Stromal cell of bone marrow (primary cell): ENCODE measurements at places on chromosomes 7 and 10.
A peak's percentile ranks its signal among the peaks of the same experiment; 100 is the strongest.

DNA sequence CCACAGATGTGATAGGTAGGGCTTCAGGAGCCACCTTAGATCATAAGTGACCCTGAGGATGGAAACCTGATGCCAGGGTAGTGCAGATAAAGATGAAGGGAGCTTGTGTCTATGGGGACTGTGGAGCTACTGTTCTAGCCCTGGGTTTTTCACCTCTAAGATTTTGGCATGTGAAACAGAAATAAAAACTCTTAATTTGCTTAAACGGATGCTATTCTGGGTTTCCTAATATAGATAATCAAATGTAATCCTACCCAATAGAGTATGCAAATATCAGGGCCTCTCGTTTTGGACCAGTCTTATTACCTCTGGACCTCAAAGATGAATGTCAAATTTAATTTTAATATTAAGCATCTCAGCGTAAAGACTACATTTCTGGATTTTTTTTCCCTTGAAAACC, 49.3 kb downstream of the ABCB4 start:
- DNase-seq, result no peak

DNA sequence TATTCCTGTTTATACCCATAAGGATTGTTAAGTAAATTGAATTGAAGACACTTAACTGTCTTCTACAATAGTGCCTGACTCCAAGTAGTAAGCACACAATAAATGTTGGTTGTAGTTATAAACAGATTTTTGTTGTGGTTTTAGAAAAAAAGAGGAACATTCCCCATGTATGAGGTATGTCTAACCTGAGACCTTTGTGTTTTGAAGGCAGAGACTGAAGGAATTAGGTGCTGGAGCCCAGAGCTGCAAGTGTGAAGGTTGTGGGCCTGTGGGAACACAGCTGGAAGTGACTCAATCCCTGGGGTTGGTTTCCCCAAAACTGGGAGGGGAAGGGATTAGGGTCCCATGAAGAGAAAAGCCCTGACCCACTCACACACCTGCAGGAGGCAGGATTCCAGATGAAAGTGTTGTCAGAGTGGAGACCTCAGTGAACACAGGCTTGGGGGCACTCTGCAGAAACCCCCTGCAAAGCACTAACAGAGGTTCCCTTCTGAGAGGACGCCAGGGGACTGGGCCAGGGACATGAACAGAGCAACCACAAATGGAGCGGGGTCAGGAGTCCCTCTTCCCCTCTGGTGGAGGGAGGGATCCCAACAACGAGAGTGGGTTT, 265.1 kb upstream of the KLF14 start:
- DNase-seq, result no peak

GRCh38 chr7:4074407-4074806, 607.7 kb upstream of the FOXK1 start:
- DNase-seq, result no peak

- peak; percentile 8 for DNase-seq
Measured at GRCh38 chr10:96910488-96911395, 78.6 kb downstream of the LCOR start.

- DNase-seq, result no peak
Measured at GRCh38 chr7:26664735-26665416, 199.5 kb downstream of the SKAP2 start.

GRCh38 chr7:39624442-39624807, 1.1 kb downstream of the RALA start:
- no peak for DNase-seq

DNA sequence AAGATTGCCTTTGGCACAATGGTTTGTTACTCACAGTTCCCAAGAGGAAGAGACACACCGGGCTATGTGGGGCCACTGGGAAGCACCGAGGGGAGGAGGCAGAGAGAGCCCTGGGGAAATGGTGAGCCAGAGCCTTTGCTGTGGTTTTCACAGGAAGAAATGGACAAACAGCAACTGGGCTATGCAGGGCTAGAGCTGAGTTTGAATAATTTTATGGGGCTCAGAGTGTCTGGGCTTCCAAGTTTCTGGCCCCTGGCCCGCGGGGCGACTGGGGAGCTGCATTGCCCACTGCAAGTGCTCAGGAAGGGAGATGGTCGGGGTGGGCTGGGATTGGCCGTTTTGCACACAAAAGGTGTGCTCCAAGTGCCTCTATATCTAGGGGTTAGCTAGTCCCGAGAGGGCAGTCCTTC, 92.6 kb downstream of the CHST15 start:
- peak; percentile 60 for DNase-seq

DNA sequence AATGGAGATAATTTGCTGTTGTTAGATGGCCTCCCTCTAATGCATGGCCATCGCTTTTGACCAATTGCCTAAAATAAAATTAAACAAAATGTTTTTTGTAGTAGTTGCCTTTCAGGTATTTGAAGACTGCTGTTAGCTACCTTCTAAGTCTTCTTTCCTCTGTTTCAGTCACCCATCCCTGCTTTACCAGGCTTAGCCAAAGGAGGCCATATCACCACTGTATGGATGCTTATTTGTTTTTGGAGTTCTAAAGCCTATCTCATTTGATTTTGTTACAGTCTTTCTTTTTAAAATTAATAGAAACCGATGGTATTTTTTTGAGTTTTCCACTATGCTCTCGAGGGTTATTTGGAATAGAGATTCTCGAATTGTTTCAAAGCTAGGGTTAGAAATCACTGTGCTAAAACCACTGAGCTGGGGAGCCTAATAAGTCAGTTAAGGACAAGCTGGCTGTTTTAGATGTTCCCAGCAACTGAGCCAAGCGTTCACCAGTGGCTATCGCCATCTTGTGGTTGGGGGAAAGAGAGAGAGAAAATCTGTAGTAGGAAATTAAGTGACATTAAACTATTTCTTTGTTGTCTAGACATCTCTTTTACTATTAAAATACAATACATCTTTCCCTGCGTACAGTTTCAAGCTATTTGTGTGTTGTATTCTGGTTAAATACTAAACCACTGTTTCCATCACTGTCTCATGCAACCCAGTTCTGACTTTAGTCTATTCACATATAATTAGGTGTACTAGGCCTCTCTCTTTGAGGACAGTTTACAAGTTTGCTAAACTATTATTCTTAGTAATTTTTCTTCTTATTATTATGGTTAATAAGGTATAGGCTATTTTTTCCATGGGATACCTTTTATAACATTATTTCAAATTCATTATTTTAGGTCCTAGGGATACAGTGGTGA, 52.2 kb downstream of the GPR158 start:
- DNase-seq, result peak; percentile 48

- DNase-seq, result no peak
Measured at GRCh38 chr10:122487174-122487765, 25.9 kb downstream of the HTRA1 start.

DNA sequence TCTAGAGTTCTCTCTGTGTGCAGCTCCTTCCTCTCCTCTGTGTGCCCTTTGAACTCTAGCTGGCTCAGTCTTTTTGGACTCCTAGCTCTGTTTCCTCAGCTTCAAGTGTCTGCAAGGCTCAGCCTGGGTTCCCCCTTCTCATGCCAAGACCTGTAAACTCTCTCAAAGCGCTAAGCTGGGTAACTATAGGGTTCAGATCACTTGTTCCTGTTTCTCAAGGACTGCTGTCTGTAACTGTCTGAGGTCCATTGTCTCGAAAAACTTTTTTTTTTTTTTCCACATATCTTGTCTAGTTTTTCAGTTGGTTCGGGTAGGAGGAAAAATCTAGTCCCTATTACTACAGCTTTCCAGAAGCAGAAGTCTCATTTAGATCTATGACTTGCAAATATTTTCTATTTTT, 46.6 kb upstream of the PPP1R17 start:
- no peak for DNase-seq

GRCh38 chr10:7492660-7493046, 81.8 kb upstream of the SFMBT2 start:
- DNase-seq, result no peak

- no peak for DNase-seq
Measured at GRCh38 chr7:33888166-33888565, 17.2 kb upstream of the BMPER start.
